ENCODE measurements at places on chromosomes 1 and 21. TPM values are rescaled to one million over a fixed set of nuclear protein-coding genes. Genes with fewer than 3 reads are reported as not detected.

Gene PSMA5
- 54.0 TPM for total RNA-seq

Gene LDLRAD1
- total RNA-seq: not detected

DNA sequence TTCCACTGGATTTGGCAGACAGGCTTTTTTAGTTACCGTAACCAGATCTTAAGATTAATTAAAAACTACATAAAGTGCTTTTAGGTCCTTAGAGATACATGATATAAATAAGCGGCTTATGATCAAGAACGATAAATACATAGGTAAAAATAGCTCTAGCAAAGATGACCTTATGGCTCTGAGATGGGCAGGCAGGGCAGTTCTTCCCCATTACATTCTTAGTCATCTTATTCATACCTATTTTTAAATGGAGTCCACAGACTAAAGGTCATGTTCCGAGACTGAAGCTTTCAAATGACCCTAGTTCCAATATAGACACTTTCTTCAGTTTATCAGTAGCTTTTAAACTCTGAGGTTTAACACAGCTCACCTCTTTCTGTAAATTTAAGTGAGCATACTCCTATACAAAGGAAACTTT, 4.3 kb downstream of the MCL1 start:
- peaks cover 11% of the 10 kb centered on the region for H3K36me3 ChIP-seq
- DNase-seq: no peak
- peaks cover 6% of the 10 kb centered on the region for H3K27me3 ChIP-seq
- peaks cover 11% of the 10 kb centered on the region for H3K4me1 ChIP-seq

GRCh38 chr1:212260557-212261355, 24.5 kb upstream of the PPP2R5A start:
- H3K36me3 ChIP-seq: no peaks in the 10 kb centered on the region
- H3K27me3 ChIP-seq: no peaks in the 10 kb centered on the region
- no peak for DNase-seq
- no peak overlapping the region for H3K27ac ChIP-seq
- H3K4me1 ChIP-seq: no peaks in the 10 kb centered on the region

All from glutamatergic neuron (in vitro differentiated cells).